ENCODE measurements at places on chromosomes 3 and 15.
A peak's percentile ranks its signal among the peaks of the same experiment; 100 is the strongest.

DNA sequence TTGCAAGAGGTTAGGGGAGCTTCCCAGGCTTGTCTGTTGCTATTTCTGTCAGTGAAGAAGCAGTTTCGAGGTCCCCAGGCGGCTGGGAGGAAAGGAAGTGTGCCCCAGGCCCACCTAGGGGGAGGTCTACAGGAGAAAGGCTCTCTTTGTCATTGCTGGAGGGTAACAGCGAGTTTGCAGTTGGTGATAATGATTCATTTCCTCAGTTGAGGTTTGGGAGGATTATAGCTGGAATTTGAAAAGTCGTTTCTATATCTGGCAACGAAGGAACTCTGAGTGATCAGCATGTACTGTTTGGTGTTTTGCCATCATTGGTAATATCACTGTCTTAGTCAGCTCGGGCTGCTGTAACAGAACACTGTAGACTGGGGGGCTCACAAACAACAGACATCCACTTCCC is 65.5 kb upstream of the UBE3A start:
- no peak for DNase-seq

- DNase-seq = peak; percentile 15
These were observed 23.5 kb downstream of the EXOG start for GRCh38 chr3:38519651-38520050.

GRCh38 chr3:44923632-44924456 is 49.4 kb downstream of the TGM4 start:
- DNase-seq = no peak

GRCh38 chr15:42171122-42171521 is 14.7 kb upstream of the PLA2G4F start:
- DNase-seq = peak; percentile 19

GRCh38 chr3:79983118-79983517 is 215.3 kb upstream of the ROBO1 start:
- DNase-seq = no peak

DNA sequence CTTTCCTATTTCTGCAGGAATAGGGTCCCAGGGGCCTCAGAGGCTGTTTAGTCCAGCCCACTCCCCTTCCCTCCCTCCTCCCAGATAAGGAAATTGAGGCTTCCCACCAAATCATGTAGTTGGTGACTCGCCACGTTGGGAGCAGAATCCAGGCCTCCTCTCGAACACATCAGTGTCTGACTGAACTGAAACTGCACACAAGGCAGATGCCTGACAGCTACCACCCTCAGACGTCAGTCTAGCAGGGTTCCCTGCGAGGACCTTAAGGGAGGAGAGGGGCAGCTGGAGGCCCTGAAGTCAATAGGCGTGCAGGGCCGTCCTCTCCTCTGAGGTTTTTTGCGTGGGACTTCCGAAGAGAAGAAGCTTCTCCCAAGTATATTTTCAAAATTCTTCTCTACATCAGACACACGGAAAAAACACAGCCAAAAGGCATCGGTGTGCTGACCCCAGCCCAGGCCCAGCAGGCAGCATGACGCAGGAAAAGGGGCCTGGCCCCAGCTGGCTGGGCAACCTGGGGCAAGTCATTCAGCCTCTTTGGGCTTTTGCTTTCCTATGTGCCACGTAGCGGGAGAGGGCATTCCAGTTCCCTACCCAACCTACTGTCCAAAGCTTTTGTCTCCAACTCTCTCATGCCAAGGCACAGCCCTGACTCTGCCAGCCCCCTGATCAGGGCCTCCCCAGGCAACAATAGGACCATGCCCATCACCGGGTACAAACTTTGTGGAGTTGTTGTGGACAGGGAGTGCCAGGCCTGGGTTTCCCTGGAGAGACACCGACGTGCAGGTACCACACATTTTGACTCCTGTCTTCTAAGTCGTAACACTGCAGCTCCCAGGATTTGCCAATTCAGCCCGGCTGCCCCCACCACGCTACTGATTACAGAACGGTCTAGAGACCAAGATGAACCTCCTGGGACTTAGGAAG is 283.1 kb downstream of the XXYLT1 start:
- no peak for DNase-seq

- no peak for DNase-seq
These were observed 190.1 kb downstream of the UBE3A start for GRCh38 chr15:25248583-25249235.

- no peak for DNase-seq
These were observed 43.0 kb downstream of the CD200R1 start for GRCh38 chr3:112931736-112932521.

DNA sequence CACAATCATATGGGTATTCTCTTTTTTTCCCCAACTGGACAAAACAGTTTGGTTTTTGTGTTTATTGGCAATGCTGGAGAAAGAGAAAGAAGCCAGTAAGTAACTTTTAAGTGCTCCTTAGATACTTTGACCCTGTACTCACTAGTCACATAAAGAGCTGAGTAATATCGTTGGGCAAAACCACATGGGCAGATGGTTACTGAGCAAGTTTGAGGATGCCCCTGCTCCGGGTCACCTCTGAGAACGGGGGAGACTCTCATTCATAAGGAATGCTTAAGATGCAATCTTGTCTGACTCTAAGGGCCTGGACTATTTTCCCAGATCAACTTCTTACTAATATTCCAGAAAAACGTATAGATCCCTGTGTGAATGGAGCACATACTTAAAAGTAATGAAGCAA is 106.4 kb upstream of the SLC2A2 start:
- DNase-seq = no peak

GRCh38 chr3:139111392-139112229 is 66.9 kb upstream of the PRR23C start:
- peak; percentile 66 for DNase-seq

- DNase-seq = no peak
These were observed 41.9 kb downstream of the CCDC12 start for GRCh38 chr3:46934498-46935167.

- DNase-seq = no peak
These were observed 52.8 kb downstream of the CCR4 start for GRCh38 chr3:33004205-33004604.

- no peak for DNase-seq
These were observed 12.6 kb downstream of the HAPLN3 start for GRCh38 chr15:88882785-88883184.

GRCh38 chr3:167066977-167067786 is 312.9 kb downstream of the ZBBX start:
- peak; percentile 93 for DNase-seq

DNA sequence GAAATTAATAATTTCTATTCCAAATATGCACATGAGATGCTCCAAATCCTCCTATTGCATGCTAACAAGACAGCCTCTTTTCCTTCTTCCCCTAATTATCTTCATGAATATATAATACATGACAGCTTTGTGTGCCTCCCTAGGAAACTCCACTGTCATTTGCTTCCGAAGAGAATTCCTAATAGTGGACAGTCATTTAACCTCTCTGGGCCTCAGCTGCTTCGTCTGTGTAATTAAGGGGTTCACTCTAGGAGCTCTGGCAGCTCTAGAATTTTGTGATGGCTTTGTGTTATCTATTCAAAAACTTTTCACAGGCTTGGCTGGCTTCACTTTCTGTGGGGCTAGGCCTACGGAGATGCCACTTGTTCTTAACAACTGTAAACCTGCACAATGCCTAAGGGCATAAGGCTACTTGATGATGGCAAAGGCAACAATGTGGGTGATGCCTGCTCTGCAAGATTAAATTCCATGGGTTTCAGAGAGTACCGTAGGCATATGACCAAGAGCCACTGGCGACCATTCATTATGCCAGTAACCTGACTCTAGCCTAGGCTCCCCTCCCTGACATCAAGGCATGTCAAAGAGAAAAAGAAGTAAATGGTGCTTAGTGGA is 333.8 kb upstream of the UMPS start:
- DNase-seq = no peak

Measured in MM.1S (cell line).